Uterus (tissue), 4 donors: ENCODE measurements at places on chromosomes 16 and 17.

DNA sequence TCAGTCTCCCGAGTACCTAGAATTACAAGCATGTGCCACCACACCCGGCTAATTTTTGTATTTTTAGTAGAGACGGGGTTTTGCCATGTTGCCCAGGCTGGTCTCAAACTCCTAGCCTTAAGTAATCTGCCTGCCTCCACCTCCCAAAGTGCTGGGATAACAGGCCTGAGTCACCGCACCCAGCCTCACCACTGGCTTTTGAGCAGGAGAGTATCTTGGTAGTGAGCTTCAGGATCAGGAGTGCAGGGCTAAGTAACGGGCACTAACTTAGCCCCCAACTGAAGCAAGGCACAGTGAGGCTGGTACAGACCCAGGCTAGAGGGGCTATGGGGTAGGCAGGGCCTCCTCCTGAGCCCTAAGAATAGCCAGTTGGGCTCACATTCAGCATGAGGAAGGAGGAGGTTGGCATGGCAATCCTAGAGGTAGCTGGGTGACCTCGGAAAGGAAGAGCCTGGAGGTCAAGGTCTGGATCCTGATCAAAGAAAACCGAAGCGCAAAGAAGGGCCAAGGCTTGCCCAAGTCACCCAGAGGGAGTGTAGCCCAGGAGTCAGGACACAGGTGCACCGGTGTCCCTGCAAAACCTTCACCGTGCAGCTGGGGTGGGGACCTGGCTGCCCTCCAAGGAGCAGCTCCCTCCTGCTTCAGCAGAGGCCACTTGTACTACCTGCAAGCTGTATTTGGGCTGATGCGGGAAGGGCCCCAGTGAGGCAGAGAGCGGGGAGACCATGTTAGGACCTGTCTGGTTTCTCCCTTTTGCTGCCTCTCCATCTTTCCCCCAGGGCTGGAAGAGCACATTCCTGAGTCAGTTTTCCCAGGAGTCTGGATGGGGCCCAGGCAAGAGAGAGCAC lies 1.3 kb upstream of the ADGRG5 start:
- DNase-seq, result peak; percentile 9

- no peak for DNase-seq
These were observed 4.3 kb downstream of the TMEM11 start for GRCh38 chr17:21209511-21210175.

DNA sequence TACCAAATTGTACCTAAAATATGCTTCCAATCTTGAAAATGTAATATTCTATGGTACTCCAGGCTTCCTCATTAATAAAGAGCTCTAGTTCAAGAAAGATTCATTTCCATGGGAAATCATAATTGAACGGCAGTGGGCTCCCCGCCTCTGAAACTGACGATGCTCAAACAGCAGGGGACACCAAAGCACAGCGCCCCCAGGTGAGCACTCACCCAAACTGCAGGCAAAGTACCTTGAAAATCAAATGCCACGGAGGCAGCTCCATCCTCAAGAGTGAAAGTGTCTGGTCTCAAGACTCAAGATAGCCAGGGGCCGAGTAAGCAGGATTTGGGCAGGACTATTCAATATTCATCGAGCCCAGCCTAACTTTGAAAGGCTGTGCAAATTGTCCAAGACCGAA lies 217.4 kb upstream of the TNRC6C start:
- DNase-seq, result no peak

DNA sequence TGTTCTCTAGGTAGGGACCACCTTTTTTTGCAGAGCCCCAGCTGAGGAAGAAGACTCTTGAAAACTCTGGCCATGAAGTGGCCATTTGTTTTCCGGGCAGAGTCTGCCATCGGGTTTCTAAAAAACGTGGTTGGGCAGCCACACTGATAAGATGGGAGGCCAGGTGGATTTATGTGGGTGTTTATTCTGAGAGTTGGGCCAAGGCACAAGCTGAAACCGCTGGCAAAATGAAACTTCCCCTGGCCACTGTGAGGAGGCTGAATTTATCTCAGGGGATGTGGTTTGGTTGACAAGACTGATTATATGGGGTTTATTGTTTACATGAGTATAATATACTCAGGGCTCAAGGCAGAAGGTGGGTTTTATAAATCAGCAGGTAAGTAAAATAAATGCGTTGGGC lies 421.8 kb downstream of the UTP18 start:
- DNase-seq, result no peak

- no peak for DNase-seq
These were observed 105.3 kb downstream of the FOXL1 start for GRCh38 chr16:86683441-86684194.

DNA sequence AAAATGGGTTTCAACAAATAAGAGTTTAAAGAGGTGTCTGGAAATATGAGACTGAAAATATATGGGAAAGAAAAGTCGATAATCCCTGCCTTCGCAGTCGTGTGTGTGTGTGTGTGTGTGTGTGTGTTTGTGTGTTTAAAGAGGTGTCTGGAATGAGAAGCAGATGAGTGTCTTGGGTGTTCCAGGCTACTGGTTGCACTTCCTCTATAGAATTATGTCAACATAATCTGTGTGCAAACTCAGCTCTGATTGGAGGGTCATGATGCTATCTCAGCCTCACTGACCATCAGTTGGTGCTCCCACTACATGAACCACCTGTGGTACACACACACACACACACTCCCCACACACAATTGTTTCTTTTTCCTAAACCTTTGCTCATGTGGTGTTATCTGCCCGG lies 347.3 kb downstream of the NPIPA8 start:
- DNase-seq, result no peak

- no peak for DNase-seq
These were observed 139.7 kb downstream of the SLC39A11 start for GRCh38 chr17:72952641-72953315.

- no peak for DNase-seq
These were observed 12.1 kb upstream of the DCAF7 start for GRCh38 chr17:63537991-63538692.

- DNase-seq, result no peak
These were observed 3.5 kb downstream of the UBE2I start for GRCh38 chr16:1312903-1313302.

DNA sequence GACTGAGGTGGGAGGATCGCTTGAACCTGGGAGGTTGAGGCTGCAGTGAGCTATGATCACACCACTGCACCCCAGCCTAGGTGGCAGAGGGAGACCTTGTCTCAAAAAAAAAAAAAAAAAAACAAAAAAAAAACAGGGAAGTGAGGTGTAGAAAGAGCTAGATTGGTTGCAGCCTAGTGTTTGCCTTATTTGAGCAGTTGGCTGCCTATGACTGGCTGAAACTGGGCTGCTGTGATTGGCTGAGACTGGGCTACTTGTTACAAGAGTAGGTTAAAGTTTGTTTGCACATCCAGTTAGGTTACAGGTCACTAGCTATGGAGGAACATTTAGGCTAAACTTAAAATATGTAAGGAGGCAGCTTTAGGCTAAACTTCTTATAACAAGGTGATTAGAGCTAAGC lies 5.7 kb downstream of the DHRS7B start:
- DNase-seq, result no peak

DNA sequence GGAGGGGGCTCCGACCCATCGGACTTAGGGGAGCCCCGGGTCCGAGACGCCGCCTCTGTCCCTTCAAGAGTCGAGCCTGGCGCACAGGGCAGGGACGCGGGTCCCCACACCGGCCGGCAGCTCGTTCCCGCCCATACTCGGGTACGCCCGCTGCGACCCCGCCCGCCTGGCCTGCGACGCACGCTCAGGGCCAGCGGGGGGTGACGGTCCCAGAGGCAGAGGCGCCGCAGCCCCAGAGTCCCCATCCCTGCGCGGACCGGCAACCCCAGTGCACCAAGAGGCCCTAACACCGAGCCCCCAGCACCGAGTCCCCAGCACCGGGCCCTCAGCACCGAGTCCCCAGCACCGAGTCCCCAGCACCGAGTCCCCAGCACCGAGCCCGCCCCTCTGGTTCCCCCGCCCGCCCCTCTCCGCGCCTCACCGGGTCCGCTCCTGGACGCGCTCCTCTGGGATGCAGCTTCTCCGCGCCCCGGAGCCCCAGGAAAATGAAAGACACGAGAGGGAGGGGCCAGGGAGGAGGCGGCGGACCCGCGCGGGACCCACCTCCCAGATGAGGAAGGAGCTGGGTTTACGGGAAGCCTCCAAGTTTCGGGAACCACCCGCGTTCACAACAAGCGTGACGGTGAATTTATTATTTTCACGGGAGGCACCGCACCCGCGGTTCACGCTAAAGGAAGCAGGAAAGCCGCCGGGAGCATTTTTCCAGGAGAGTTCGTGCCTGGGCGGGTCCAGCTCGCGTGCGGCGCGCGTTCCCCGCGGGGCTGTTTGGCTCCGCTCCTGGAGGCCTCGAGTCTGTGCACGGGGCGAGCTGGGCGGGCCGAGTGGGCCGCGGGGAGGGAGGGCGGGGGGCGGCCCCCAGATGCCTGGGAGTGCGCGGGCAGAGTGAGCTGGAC lies at the start of gene SECTM1:
Gene SECTM1 (minus strand): TSS at position 488 of the 893 bp plus-strand sequence. CDS start 6,526 bp downstream, outside the sequence.
- peak; percentile 68 for DNase-seq

GRCh38 chr17:11598274-11599221 lies at the start of gene DNAH9:
TSS of gene DNAH9 (plus strand) at chr17:11598470. CDS start at chr17:11598499, 29 bp downstream.
- DNase-seq, result peak; percentile 99

DNA sequence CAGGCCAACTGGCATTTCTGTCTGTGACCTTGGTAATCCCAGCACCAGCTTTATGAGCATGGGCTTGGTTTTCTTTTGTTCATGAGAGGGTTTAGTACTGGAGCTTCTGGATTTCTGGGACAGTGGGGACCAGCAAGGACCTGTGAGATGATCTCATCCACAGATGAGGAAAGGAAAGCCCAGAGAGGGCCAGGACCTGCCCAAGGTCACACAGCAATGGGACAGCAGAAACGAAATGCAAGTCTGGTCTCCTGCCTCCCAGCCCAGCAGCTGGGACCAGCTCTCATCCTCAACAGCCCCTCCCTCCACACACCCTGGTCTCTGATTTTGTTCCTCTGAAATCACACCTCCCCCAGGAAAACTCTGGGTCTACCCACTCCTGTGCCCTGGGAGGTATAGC lies 7.2 kb downstream of the SPPL2C start:
- DNase-seq, result no peak

- DNase-seq, result no peak
These were observed 4.7 kb upstream of the FLCN start for GRCh38 chr17:17241656-17242055.

DNA sequence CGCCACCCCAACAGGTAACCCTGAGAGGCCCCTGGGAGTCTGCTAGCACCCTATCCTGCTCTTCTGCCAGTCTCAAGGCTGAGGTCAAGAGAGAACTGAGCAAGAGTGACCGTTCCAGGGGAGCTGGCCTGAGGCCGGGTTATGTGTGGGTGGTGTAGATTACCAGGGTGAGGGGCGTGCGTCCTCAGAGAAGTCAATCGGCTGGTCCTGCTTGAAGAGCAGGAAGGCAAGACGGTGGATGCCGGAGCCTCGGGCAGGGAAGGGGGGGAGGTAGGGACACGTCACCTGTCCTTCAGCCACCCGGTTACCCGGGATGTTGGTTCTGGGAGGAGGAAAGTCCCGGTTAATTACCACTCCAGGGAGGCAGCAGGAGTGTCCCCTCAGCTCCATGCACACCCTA lies 2.6 kb upstream of the TRIM65 start:
- no peak for DNase-seq

GRCh38 chr16:68227183-68227793 lies 8.6 kb downstream of the ESRP2 start:
- DNase-seq, result no peak

DNA sequence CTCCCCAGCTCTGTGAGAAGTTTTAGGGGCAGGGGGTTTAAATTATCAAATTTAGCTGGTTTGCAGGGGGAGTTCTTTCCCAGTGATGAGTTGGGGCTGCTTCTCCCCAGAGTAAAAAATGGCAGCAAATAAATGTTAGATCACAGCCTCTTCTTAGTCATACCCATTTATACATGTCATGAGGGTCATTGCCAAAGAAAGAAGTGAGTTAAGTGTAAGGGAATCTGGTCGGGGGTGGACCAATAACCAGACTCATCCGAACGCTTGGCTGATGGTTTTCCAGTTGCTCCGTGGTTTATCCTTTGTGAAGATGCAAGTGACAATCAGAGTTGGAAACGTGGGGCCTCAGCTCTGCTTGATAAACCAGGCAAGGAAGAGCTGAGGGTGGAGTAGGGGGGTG lies 87.1 kb downstream of the PLXDC1 start:
- DNase-seq, result peak; percentile 47

GRCh38 chr16:30710971-30711370 lies 12.0 kb downstream of the SRCAP start:
- no peak for DNase-seq

GRCh38 chr17:44487170-44487569 lies 16.0 kb downstream of the GPATCH8 start:
- DNase-seq, result no peak

GRCh38 chr17:4673986-4674684 lies 29.8 kb downstream of the PELP1 start:
- DNase-seq, result no peak

DNA sequence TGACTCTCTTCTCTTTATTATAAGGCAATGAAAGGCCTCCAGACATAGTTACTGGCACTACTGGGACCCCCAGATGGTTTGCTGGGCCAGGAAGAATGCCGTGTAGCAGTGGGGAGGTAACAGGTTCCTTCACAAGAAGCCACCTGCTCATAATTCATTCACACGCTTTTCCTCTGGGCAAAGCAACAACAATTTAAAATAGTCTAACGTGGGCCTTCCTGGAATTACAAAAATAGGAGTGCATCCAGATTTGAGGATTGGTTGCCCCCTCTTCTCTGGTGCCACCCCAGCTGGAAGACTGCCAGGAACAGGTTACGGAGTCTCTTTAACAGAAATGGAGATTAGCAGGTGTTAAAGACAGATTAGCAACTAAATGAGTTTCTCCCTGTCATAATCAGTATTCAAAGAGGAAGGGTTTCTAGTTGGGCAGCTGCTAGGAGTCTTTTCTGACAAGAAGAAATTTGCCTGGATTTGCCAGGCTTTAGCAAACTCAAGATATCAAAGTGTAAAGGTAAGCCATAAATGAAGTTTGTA lies 409.6 kb downstream of the NPIPA8 start:
- DNase-seq, result no peak

DNA sequence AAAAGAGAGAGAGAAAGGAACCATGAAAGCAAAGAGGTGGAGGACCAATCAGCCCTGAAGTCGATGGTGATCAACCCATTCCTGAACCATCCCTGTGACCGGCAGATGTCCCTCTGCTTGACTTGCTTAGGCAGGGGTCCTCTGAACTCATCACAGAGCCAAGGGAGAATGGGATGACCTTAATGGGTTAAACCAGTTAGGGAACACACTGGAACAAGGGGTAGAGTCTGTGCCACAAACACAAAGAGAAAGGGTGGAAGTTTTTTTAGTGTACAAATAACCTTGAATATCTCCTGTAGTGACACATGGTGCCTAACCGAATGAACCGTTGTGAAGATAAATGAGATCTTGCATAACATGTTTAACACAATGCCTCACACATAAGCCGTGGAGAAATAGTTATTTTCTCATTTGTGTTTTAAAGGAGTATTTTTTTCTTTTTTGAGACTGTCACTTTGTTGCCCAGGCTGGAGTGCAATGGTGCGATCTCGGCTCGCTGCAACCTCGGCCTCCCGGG lies 11.2 kb downstream of the NAA60 start:
- DNase-seq, result no peak
